ENCODE measurements at places on chromosomes 2 and 18.

DNA sequence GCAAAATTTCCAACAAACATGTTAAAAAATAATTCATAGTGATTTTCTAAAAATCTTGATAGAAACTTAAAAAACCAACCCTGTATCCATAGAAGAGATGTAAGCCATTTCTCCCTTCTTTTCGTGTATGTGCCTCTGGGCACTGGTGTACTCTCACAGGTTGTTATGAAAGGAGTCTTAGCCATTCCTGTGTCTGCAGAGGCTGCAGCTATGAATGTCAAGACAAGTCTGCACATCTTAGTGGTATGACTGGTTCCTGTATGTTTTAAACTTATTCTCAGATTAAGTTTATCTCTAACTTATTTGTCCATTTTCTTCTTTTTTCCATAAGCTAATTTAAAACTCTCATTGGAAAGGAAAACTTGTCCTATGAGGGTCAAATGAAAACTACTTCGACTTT is 84.0 kb downstream of the DPP4 start:
- no peak for DNase-seq

- no peak for DNase-seq
These were observed 82.6 kb downstream of the DGKD start for GRCh38 chr2:233436691-233437438.

DNA sequence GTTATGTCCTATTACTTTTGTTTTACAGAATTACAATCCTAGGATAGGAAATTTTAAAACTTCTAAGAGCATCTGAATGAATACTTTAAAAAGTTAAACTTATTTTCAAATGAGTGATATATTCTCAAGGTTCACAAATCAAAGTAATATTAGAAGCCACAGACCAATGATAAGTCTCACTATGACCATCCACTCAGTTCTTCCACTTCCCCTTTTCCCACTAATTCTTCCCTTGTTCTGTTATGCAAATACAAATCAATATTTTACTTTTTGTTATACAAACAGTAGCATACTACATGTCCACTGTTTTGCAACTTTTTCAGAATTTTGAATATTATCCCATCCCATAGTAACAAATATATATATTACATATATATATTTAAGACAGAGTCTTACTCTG is 20.2 kb downstream of the USP37 start:
- DNase-seq: no peak

GRCh38 chr18:34158881-34159690 is 65.6 kb downstream of the NOL4 start:
- DNase-seq: peak; percentile 100

DNA sequence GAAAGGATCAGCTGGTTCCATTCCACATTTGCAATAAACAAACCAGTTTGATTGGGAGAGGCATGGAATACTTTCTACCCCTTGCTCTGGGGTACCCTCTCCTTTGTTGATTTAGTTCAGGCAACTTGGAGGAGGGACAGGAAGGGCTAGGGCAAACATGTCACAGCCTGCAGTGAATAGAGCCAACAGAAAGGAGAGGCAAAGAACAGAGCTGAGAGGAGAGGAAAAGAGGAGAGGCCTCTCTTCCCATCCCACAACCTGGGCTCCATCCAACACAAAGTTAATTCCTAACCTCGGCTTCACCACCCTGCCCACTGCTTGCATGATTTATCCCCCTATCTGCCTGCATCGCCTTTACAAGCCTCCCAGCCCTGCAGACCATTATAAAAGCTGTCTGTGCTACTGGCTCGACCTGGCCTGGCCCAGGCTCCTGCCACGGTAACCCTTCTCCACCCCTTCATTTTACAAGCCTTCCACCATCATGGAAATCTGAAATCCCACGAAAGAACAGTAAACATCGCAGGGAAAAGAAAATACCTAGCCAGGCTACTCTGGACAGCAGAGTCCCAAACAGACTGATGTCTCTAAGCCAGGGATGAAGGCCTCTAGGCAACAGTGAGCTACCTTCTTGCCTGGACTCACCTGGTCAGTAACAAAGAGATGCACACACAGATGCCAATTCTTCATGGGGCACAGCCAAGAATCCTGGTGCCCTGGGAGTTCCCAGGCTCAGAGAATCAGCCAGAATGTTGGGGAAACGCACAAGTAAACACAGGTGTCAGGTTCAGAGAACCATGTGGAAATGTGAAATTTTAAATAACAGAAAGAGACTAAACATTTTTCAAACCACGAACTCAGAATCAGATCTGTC is 43.6 kb downstream of the NHEJ1 start:
- DNase-seq: no peak

GRCh38 chr2:145595296-145595695 is 1075.4 kb upstream of the ZEB2 start:
- no peak for DNase-seq
